ENCODE measurements at places on chromosomes 4 and X.
A peak's percentile ranks its signal among the peaks of the same experiment; 100 is the strongest.

DNA sequence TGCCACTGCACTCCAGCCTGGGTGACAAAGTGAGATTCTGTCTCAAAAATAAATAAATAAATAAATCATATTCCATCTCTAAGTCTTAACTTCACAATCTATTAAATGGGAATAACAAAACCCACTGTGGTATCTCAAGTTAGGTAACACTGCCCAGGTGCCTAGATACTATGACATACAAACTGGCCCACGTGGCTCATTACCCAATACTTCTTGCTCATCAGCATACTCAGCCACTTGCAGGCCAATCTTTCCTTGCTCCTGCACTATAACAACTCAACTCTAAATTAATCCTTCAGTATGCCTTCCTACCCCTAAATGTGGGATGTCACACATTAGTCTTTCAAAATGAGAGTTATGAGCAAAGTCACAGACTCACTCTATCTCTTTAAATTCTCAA, 230.1 kb downstream of the OPHN1 start:
- no peak for DNase-seq

GRCh38 chr4:25654971-25655963, at the start of gene SLC34A2:
TSS of gene SLC34A2 (plus strand) at chr4:25655851. CDS start at chr4:25662501, 6,650 bp downstream.
- DNase-seq = no peak

DNA sequence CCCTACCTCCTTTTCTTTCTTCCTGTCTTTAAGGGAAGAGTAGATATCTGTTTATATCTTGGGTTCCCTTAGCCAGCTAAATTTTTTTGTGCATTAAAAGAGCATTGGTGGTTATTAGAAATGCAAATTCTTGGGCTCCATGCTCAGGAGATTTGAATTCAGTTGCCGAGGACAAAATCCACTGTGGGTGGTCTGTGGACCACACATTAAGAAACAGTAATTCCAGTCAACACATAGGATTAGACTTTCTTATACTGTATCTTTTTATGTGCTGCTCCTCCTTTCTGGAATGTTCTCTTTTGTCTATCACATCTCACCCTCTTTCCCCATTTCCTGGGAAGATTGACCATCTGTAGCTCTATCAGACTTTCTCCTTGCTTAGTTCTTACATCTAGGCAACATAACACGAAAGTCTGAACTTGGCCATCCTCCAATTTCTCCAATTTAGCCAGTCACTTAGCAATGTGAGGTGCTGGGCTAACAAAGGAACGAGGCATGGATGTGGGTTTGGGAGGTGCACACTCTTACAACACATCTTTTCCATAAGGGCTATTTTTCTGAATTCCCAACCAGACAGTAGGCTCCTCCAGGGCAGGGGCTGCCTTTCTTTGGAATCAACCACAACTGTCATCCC, 5.3 kb upstream of the PDLIM3 start:
- peak; percentile 55 for DNase-seq

DNA sequence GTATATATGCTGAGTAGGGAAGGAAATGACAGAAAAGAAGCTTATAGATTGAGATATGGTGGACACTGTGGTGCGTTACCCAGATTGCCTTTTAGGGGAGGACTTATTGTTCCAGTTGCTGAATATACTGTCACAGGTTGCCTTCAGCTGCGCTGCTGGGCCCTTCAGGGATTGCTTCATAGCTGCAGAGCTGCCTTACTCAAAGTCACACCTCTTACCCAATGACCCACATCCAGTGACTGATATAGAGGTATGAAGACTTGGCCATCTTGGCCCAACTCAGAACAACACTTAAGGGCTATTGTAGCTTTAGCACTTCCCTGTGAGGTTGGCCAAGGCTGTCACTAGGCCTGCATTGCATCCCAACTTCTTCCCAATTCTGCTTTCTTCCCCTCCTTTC, 63.4 kb upstream of the TMEM164 start:
- DNase-seq = no peak

- no peak for DNase-seq
Observed at GRCh38 chr4:139892973-139893736, 227.5 kb downstream of the MGST2 start.

DNA sequence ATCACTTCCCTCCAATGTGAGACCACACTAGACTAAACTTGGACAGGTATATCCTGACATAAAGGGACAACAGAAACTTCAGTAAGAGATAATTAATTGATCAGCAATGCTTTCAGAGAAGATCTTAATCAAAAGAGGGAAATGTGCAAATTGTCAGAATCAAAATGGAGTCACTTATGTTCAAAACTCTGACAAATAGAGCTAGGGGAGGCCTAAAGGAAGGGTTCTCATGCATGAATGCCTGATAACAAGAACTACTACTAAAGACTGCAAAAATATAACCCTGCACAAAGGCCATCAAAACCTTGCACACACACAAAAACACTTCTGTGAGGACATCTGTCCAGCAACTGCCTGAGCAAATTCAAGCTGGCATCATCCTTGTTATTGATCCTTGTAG, 637.5 kb upstream of the INTU start:
- DNase-seq = no peak

DNA sequence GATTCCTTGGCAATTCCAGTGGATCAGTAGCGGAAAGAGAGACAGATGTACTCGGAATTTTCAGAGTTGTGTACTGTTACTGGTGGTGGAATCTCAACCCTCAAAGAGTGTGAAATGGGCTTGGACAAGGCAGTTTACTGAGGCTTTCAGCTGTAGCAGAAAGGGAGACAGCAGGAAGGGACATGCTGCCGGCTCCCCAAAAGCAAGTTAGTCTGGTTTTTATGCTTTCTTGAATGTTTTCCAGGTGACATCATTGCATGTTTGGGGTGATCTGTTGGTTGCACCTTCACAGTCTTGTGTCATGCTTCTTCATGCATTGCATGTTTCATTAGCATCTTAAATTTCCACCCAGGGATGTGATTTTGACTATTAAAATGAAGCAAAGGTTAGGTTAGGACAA, 1282.2 kb downstream of the ADGRL3 start:
- DNase-seq = no peak
